ENCODE measurements at places on chromosomes 4 and X.

GRCh38 chr4:151822331-151822730 is 61.5 kb upstream of the GATB start:
- peak; percentile 7 for DNase-seq

DNA sequence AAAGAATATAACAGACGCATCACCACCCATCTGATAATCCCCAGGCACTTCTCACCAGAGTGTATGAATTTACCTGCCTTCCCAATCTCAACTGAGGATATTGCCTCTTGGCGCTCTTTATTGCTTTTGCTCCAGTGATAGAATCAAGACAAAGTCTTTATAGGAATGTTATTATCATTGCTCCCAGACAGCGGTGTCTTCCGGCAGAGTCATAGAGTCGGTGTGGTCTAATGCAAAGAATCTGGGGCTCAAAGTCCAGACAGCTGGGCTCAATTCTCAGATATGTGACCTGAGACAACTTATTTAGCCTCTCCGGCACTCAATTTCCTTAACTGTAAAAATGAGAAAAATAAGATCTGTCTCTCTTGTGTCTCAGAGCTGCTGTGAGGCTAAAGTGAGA is 106.1 kb upstream of the PAK3 start:
- DNase-seq, result no peak

DNA sequence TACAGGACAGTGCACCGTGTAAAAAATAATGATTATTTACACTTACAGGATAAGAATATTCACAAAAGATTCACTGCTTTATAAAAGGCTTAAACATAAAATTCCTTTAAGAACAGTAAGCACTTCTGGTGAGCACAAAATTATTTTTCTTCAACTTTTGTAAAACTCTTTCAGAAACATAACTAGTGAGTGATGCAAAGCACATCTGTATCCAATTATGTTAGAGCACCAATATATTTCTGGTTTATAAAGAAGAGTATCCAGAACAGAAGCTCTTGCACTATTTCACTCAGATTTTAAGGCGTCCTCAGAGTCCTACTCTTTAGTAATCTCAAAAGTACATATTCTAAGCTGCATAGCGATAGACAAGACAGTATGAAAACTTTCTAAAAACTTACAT is 276.0 kb downstream of the C4orf33 start:
- peak; percentile 2 for DNase-seq

DNA sequence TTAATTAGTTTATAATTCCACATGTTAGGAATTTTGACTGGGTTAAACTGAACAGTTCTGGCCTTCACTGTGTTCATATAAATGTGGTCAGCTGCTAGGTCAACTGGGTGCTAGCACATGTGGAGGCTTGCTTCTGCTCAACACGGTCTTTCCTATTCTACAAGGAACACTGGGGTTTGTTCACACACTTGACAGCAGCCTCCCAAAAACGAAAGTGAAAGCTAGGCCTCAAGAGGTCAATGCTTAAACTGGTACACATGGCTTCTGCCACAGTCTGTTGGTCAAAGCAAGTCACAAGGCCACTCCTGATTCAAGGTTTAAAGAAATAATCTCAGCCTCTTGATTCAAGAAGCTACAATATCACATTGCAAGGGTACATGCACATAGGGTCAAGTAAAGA is 126.5 kb downstream of the QDPR start:
- peak; percentile 28 for DNase-seq

- no peak for DNase-seq
Measured at GRCh38 chr4:76250962-76251361, 559 bp upstream of the FAM47E start.

DNA sequence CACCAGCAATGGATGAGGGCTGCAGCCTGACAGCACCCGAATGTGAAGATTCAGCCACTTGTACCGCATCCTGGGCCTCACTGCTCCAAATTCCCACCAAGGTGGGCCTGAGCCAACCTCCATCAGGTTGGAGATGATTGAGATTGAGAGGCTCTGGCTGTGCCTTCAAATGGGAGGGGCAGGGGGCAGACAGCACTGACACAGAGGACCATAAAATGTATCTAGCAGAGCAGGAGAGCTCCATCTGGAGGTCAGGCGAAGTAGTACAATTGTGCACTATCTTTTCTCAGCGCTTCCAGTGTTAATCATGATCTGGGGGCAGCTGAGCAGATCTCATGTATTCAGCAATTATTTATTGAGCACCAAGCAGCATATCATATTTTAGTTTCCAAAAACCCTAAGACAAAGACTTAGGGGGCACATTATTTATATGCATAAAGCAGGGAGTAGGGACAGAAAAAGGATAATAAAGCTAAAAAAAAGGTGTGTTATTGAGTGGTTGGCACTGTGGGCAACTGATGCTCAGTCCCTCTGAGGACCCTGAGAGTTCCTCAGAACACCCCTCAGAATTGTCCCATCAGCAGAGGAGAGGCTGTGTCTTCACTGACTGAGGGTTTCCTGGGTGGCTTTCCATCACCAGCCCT is 31.6 kb upstream of the C1QTNF7 start:
- peak; percentile 57 for DNase-seq

GRCh38 chrX:51802917-51803688 is 59.9 kb downstream of the GSPT2 start:
- DNase-seq, result peak; percentile 61

DNA sequence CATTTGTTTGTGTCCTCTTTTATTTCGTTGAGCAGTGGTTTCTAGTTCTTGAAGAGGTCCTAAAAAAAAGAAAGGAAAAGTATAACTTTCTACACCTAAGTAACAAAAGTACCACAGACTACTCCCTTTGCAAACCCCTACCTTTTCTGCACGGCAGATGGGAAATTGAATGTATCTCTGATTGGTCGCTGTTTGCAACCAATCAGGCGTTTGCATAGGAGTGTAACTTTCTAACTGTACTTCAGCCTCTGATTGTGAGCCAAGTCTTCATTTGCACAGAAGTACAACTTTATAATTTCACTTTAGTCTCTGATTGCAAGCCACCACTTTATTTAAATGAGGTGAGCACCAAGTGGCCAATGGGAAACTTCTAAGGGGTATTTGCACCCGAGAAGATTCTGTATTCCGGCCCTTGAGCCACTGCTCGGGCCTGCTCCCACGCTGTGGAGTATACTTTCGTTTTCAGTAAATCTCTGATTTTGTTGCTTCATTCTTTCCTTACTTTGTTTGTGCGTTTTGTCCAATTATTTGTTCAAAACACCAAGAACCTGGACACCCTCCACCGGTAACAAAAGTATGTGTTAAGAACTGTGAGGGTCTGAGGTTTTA is 40.3 kb upstream of the FHL1 start:
- DNase-seq, result no peak

DNA sequence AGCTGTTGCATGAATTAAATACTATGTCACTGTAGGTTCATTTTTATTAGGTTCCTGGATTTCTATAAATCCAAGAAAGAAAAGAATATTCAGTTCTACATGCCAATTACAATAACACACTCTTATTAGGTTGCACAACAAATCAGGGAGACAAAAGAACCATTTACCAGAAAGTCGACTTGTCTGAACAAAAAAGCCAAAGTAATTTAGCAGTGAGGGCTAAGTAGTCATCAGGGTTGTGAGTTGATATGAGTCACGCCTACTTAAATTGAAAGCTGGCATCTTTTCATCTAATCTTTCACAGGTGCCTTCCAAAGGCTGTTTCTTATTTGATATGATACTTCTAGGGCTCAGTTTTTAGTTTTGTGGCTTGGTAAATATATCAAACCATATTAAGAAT is 25.4 kb upstream of the GNRHR start:
- DNase-seq, result no peak

DNA sequence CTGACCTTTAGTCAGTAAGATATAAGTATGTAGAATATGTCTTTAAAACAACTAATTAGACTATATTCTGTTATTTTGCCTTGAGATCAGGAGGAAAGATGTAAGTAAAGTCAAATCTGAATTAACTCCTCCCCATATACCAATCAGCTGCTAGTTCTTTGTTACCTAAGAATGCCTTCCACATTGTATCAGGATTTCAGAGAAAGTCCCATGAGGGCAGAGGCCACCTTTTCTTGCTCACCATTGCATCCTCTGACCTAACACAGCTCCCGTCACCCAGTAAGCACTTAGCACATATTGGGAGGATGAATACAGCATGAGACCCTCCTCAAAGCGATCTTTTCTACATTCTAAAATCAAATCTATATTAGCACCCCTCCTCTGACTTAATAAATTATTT is 87.0 kb downstream of the COL25A1 start:
- DNase-seq, result no peak

- DNase-seq, result no peak
Measured at GRCh38 chr4:113057891-113058290, 8.4 kb downstream of the ANK2 start.

- DNase-seq, result peak; percentile 24
Measured at GRCh38 chr4:108492816-108493595, 127.4 kb upstream of the RPL34 start.

DNA sequence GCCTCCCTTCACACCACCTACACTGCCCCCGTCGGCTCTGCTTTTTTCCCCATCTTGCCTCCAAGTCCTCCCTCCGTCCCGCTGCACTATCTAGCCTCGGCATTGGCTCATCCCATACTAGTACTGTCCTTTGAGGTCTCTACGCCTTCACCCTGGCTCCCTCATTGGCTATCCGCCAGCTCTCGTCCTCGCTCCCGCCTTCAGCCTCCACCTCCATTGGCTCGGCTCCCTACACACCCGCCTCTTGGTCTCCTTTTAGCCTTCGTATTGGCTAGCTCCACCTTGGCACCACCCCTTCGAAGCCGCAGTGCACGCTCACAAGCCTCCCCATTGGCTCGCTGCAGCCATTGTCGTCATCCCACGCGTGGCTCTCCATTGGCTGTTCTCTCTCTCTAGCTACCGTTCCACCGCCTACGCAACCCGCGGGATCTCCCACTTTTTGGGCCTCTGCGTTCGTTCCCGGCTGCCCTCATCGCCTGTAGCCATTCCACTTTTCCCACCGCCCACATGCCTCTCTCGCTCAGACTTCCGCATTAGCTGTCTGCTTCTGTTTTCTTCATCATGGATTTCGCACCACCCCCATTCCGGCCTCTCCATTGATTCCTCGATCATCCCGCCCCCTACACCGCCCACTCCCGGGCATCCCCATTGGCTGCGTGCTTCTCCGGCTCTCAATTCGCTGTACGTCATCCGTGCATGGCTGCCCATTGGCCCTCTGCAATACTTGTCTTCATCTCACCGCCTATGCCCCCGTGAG is 405 bp upstream of the PPP1R3F start:
- peak; percentile 98 for DNase-seq

- no peak for DNase-seq
Measured at GRCh38 chrX:18566748-18567147, 105.2 kb downstream of the RS1 start.

GRCh38 chrX:39238006-39238405 is 436.7 kb downstream of the MID1IP1 start:
- DNase-seq, result no peak

DNA sequence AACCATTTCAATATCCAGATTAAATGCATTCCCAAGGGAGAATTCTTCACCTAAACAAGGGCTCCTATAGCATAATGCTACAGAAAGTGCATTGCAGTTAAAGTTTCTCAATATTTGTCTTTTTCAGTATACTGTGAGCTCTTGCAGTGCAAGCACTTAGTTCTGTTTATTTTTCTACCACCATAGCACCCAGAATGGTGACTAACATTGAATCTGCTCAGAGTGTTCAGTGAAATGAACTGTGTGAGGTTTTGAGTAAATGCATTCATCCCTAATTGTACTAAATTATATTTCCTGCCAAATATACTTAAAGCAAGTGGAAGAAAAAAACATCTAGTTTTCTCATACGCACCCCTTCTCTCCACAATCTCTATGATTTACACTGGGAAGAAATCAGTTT is 383.9 kb downstream of the PCDH7 start:
- no peak for DNase-seq

GRCh38 chr4:78332976-78333375 is 218.6 kb upstream of the ANXA3 start:
- DNase-seq, result no peak

GRCh38 chr4:8303485-8304281 is 34.1 kb downstream of the HTRA3 start:
- DNase-seq, result peak; percentile 89

- no peak for DNase-seq
Measured at GRCh38 chrX:115911967-115912366, 258.6 kb upstream of the AGTR2 start.

DNA sequence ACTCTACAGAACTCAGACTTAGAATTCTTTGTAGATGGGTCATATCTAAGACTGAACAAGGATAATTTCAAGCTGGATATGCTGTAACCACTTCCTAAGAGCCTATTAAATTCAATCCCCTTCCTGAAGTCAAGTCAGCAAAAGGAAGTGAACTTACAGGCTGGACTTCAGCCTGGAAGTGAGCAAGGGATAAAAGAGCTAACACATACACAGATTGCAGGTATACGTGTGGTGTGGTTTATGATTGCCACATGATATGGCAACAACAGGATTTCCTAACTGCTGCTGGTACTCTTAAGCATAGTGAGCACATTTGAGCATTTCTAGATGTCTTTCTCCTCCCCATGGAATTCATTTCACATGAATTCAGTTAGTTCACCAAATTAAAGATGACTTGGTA is 38.2 kb upstream of the UXT start:
- DNase-seq, result no peak

GRCh38 chr4:89287945-89288344 is 19.7 kb downstream of the GPRIN3 start:
- DNase-seq, result no peak

- no peak for DNase-seq
Measured at GRCh38 chrX:113522814-113523213, 682.2 kb upstream of the AMOT start.

GRCh38 chr4:184940500-184940899 is 77.8 kb upstream of the HELT start:
- no peak for DNase-seq

GRCh38 chr4:47852136-47852535 is 14.3 kb upstream of the CORIN start:
- DNase-seq, result peak; percentile 86

- no peak for DNase-seq
Measured at GRCh38 chr4:47270201-47270888, 193.2 kb downstream of the COMMD8 start.

DNA sequence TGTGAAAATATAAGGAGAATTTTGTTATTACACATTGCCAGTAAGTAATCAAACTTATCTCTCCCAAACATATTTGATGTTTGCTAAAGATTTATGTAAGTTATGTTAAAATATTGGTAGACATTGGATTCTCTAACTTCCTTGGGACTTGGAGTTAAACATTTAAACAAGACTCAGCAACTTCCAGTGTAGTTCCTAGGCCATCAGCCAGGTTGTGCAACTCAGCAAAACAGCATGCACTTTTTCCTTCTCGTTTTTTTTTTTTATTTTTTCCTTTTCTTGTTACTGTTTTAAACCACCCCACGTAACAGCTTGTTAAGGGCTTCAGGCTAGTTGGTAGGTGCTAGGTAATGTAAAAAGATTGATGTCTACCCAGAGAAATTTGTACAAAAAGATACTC is 510.4 kb downstream of the ANKRD50 start:
- DNase-seq, result no peak

GRCh38 chr4:10466161-10466560 is 8.9 kb upstream of the ZNF518B start:
- peak; percentile 74 for DNase-seq
